ENCODE measurements at places on chromosomes 2 and 18. TPM values are rescaled to one million over a fixed set of nuclear protein-coding genes. Genes with fewer than 3 reads are reported as not detected.
A peak's percentile ranks its signal among the peaks of the same experiment; 100 is the strongest.

DNA sequence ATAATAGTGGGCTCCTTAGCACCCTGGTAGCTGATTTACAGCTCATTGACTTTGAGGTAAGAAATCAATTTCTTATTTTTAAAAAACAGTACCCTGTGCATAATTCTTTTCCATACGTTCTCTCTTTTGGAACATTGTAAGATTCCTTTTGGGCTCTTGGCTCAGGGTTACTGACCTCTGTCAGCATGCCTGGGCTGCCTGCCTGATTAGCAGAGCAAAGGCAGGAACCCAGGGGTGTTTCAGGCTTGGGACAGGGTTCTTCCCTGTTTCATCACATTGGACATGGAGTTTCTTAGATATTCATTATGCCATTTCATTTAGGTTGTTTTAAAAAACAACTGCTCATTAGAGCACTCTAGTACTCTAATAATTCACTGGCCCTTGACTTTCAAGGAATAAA lies 73.8 kb upstream of the ITM2C start:
- DNase-seq: peak; percentile 58

- DNase-seq: peak; percentile 34
These were observed 36.2 kb downstream of the WIPF1 start for GRCh38 chr2:174561283-174561971.

Gene UBXN4
- total RNA-seq: 96.3 TPM

GRCh38 chr2:5528706-5529105 lies 163.5 kb upstream of the SOX11 start:
- no peak for DNase-seq

Gene CLEC4F
- total RNA-seq: not detected

DNA sequence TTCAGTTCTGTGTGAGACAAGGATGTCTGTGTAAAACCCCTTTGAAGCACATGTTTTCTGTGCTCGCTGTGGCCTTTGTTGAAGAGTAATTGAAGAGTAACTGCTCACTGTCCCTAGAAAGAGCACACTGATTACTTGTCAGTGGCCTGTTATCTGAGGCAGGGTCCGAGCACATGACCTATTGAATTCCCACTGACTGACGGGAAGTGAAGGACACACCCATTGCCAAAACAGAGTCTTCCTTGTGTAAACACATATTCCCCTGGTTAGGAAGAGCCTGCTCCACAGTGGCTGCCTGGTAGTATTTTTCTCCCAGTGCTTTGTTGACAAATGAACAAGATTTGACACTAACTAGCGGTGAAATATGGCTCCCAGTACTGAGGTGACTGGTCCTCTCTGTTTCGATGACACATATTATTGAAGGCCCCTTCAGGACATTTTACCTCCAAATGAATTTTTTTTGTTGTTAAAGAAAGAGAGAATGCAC lies 148.5 kb upstream of the GYPC start:
- DNase-seq: no peak

Gene ACADL
- not detected for total RNA-seq

Gene KIF1A
- total RNA-seq: not detected

DNA sequence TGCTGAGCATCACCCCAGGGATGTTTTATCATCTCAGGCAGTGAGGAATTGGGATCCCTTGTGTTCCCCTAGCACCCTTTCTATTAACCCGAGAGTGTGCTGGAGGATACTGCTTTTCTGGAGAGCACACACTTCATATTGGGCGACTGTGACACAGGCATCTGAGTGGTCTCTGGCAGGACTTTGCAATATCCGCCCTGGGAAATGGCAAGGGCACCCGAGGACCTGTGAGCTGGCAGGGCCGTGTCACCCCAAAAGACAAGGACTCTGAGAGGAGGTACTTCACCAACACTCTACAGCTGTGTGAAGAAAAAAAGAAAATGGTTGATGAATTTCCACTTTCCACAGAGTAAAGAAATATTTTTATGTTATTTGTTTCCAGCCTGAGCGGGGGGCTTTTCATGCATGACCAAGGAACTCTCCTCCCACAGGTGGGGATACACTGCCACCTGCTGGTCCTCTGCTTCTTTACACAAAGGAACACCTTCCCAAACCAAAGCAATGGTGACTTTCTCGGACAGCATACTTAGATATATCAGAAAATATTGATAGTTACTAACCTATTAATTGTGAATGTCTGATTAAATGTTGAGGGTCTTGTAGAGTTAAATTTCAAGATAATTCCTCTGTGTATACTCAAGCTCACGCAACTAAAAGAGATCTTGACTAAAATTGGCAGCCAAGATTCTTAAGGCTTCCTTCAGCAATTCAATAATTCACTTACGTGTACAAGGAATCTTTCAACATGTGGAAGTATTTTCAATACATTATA lies 45.9 kb upstream of the REG3G start:
- DNase-seq: peak; percentile 2

Gene EMILIN1
- 160 TPM for total RNA-seq

Data from fibroblast of villous mesenchyme (primary cell).